ENCODE measurements at places on chromosomes 12 and 14.

- no peak for DNase-seq
These were observed 405.6 kb upstream of the TMEM132C start for GRCh38 chr12:127861406-127861805.

GRCh38 chr12:2332236-2332635 lies 279.4 kb downstream of the CACNA1C start:
- peak; percentile 68 for DNase-seq

- no peak for DNase-seq
These were observed 53.0 kb downstream of the TC2N start for GRCh38 chr14:91814317-91814716.

GRCh38 chr14:23569443-23570151 lies 2.0 kb upstream of the AP1G2 start:
- DNase-seq = no peak

Measured in fibroblast of upper back skin (primary cell).